ENCODE measurements at places on chromosomes 13 and 19.

DNA sequence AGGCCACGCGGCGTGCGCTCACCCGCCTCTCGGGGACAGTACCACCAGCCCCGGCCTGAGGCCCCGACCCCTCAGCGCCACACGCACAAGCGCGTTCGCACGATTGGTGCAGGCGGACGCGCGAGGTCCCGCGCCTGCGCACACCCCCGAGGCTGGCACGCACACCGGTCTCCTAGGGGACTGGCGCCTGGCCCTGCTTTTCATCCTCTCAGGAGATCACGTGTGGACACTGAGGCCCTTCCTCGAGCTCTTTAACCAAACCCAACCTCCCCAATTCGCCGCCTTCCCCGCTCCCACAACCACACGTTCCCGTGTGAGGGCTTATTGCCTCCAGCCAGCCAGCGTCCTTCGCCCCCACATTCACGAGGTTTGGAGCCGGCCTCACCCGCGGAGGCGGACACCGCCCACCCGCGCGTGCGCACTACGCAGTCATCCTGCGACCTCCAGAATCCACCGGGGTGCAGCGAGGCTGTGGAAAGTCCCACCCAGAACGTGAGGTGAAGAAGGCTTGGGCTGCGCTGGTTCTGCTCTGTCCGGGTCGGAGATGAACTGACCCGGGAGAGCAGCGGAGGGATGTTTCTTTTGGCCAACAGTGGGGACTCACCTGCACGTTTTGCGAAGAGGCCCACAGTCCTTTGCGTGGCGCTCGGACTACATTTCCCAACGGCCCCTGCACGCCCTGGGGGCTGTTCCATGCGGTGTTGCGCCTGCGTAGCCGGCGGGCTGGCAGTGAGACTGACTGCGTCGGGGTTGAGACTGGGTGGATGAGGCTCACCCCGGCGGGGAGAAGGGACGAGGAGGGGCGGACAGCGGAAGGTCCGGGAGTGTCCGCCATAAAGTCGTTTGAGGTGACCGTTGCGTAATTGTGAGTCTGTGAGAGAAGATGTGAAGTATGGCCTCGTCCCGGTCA, 539 bp upstream of the ZNF667 start:
- peak; percentile 98 for DNase-seq

GRCh38 chr19:56597696-56598095, 2.6 kb downstream of the ZNF71 start:
- DNase-seq: no peak

DNA sequence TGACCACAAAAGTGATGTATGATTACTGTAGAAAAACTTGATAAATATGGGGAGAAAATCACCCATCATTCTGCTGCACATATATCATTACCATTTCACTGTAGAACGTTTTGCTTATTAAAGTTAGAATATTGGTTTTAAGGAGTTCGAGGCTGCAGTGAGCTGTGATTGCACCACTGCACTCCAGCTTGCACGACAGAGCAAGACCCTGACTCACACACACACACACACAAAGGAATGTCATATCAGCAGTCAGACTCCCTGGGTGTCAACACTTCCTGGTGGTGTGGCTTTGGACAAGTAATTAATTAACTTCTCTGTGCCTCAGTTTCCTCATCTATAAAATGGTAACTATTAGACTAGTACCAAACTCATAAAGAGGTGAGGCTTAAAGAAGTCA, 11.3 kb upstream of the PNMA8A start:
- no peak for DNase-seq

- peak; percentile 15 for DNase-seq
Observed at GRCh38 chr13:39786091-39786490, 130.6 kb downstream of the COG6 start.

DNA sequence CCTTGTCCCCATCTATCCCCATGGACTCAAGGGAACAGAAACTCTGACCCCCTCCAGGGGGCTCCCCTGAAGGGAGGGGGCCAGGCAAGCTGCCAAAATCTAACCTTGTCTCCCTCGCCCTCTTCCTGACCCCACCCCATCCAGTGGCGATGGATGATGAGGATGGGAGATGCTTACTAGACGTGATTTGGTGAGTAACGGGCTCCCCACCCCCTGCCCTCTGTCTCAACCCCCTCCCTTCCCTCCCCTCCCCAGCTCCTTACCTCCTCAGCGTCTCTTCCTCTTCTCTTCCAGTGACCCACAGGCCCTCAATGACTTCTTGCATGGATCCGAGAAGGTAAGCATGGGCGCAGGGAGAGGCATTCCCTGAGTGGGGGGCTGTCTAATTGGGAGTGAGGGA, 39.8 kb upstream of the EHD2 start:
- no peak for DNase-seq

- peak; percentile 56 for DNase-seq
Observed at GRCh38 chr19:29855741-29856500, 44.1 kb downstream of the CCNE1 start.

DNA sequence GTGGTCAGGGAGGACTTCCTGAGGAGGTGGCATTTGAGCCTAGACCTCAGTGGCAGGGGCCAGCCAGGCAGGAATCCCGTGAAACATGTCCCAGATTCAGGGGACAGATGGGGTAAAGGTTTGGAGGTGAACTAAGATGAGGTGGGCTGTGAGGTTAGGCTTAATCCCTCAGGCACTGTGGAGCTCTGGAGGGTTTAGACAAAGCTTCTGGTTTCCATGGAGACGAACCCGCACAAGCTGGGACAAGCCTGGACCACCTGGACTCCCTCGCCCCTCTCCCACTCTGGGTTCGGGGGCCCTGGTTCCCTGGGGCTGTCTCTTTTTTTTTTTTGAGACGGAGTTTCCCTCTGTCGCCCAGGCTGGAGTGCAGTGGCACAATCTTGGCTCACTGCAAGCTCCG, 15.7 kb downstream of the TJP3 start:
- DNase-seq: no peak

- DNase-seq: no peak
Observed at GRCh38 chr13:64546371-64546770, 2683.8 kb downstream of the PCDH9 start.

DNA sequence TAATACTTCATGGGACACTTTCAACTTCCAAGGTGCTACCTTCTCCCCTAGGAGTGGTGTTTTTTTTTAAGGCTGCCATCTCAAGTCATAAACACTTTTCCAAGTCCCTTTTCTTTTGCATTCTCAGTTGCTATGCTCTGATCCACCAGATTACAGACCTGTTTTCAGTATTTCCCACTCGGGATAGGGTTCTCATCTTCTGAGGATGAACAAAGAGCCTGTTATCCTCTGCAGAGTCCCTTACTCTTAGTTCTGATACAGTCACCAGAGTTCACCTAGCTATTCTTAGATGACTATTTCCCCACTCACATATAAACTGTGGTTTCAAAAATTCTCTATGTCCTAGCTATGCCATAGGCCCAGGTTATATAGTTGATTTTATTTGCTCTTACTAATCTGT, 15.9 kb downstream of the ZDHHC20 start:
- no peak for DNase-seq

DNA sequence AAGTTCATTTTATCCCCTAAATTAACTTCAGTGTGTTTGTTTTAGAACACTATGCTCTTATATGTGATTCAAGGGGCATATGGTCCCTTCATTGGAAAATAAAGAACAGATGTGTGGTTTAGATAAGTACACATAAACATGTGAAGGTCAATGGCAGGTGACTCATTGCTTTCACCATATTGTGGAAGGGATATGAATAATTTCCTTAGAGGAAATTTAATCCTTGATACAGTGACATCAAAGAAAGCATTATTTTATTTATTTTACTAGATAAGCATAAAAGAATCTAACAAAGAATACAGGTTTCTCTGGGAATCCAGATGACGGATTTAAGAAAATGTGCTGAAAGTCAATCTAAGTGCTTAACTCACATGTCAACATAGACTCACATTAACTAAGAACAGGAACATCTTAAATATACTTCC, 373.5 kb downstream of the KCTD12 start:
- peak; percentile 40 for DNase-seq

DNA sequence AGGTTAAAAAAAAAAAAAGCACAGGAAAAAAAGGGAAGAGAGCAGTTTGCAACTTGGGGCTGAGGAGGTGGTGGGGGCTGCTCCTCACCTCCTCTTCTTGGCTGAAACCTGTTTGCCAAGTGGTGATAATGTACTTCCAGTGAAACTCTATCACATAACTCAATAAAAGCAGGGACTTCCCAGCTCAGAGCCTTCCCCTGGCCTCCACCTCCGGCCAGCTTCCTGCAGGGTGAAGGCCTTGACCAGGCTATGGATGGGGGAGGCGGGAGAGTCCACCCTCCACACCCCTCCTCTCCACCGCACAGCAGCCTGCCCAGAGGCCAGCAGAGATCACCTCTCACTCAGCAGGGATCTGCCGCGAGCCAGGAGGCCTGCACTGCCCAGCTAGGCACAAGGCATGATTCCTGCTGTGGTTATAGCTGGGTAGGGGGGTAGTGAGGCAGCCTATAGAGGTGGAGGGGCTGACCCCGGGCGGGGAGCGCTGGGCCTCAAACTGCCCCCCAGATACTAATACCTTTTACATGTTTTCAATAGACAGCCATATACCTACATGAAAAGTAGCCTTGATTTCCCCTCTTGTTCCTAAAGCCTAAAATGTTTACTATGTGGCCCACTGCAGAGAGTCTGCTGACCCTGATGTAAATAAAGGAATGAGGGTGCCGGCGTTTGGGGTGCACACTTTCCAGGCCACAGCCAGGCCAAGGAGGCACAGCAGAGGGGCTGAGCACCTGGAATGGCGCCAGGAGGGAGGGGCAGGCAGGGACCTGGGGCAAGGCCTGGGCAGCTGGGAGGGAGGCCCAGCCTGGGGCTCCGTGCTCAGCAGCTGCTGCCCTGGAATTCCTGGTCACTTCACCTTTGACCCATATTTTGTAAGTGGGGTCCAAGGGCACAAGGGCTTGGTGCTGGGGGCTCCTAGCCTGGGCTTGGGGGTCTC, 10.3 kb downstream of the ZNF787 start:
- peak; percentile 55 for DNase-seq

- DNase-seq: no peak
Observed at GRCh38 chr13:103473081-103473480, 406.9 kb upstream of the SLC10A2 start.
